ENCODE measurements at places on chromosomes 2 and 18.

DNA sequence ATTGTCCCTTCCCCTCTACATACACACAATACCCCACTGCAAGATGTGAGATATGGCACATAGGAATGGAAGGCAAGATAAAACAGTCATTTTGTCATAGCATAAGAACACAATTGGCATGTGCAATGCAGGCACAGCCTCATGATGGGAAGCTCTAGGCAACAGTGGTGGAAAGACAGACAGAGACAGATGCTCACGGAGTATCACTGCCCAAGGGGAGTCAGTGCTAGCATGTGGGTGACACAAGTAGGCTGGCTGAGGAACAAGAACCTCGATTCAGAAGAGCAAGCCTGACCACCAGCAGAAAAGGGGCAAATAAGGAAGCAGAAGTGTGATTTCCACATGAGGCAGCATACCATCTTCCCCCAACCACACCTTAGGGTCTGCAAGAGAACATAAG, 323.6 kb downstream of the PAX3 start:
- no peak for DNase-seq

DNA sequence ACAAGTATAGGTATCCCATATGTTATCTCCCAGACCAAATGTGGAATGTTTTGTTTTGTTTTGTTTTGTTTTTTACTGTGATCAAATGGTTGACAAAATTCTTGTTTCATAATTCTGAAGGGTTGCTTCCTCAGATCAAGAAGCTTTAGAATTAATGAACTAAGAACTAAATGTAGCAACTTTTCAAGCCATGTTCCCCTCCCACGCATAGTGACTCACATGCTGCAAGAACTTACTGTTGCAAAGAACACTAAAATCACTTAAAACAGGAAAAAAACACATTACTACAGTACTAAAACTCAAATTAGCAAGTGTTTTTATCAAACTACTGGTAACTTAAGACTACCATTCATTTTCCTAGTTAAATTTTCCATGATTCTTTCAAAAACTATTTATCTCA, 30.6 kb downstream of the HNRNPLL start:
- DNase-seq, result no peak

DNA sequence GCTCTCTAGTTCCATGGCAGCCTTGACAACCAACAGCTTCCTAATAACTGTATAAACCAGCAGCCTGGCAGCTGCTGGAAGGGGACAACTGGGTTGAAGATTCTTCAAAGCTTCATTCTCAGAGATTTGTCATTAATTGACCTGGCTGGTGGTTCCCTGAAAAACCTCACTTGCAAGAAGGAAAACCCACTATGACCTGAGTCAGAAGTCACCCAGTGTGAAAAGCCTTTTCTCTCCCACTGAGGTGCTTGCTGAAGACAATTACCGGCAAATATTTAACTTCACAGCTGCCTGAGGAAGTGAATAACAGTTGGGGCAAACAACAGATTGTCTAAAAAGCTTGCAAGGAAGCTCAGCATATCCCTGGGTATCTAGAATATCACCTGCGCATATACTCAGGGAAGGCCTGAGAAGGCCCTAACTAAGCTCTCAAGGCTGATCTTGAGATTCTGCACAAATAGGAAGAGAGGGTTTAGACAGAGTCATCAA, 49.9 kb downstream of the CRACDL start:
- DNase-seq, result no peak

DNA sequence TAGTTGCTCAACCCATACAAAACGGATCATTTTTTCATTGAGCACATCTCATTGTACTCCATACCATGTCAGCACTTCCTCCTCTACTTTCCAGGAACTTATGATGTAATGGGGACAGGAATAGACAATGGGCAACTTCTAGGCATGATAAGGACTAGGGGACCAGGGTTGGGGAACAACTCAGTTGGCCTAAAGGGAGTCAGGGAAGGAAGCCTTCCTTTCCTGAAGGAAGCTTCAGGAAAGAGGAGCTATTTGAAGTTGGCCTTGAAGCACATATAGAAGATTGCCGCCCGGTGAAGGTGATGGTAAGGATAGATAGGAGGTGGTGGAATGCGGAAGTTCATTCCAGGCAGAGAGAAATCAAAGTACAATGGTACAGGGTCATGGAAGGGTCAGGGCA, 283.9 kb downstream of the SLC8A1 start:
- no peak for DNase-seq

DNA sequence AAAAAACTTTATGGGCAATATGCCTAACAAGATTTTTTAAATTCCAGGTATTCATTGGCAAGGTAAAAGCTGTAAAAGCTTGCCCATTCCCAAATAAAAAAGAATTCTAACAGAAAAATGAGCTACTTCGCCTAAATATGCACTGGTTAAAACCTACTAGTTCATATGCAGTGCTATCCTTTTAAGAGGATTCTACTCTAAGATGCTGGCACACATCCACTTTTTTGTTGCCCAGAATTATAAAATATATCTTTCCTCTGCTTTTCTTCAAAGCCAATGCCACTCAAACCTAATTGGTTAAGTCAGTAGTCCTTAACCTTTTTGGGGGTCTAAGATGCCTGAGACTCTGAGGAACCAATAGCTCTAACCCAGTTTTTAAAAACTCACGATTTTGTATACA, 3.2 kb downstream of the XPO1 start:
- no peak for DNase-seq

GRCh38 chr2:152437276-152438108, 102.5 kb downstream of the FMNL2 start:
- DNase-seq, result no peak

GRCh38 chr2:204538182-204539018, 6.9 kb upstream of the PARD3B start:
- DNase-seq, result no peak

- no peak for DNase-seq
These were observed 62.3 kb upstream of the MAP4K3 start for GRCh38 chr2:39499336-39499735.

GRCh38 chr2:227627769-227628168, 10.5 kb downstream of the SCYGR4 start:
- DNase-seq, result no peak

DNA sequence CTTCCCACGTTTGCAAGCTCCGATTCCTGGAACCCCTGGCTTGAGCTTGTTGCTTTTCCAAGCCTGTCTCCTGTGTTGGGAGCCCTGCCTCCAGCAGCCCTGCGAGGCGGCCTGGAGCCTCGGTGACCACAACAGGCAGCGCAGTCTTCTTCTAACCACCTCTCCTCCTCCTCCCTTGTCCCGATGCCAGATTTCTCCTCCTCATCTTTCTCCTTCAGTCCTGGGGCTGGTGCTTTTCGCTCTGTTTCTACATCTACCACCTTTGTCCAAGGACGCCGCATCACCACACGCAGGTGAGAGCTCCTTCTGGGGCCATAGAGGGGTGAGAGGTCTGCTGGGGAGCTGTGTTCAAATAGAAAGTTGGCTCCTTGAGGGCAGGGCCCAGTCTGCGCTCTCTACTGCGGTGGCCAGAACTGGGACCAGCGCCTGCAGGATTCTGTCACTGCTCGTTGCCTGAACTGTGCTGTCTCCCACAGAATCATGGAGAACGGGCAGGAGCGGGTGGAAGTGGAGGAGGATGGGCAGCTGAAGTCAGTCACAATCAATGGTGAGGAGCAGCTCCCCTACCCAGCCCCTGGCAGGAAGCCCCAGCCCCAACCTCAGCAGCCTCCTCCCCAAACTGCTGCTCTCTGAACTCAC, 3.9 kb downstream of the DNAJB2 start:
- DNase-seq, result no peak

DNA sequence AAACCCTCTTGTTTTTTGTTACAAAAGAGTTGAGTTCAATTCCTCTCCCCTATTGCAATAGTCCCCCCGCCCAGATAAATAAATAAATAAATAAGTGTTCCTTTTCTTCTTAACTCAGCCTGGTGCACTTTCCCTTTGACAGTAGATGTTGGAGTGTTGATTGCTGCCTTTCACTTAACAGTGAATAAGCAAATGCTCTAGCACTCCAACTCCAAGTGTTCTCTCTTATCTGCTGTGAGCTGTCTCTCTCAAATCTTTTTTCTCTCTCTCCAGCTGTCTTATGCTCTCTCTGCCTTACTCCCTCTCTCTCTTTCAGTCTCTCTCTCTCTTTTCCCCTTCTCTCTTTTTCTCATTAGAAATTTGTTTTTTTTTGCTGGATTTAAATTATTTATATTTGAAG, 216.7 kb downstream of the TMX3 start:
- DNase-seq, result no peak

GRCh38 chr2:8149985-8150539, 531.8 kb upstream of the ID2 start:
- DNase-seq, result no peak

DNA sequence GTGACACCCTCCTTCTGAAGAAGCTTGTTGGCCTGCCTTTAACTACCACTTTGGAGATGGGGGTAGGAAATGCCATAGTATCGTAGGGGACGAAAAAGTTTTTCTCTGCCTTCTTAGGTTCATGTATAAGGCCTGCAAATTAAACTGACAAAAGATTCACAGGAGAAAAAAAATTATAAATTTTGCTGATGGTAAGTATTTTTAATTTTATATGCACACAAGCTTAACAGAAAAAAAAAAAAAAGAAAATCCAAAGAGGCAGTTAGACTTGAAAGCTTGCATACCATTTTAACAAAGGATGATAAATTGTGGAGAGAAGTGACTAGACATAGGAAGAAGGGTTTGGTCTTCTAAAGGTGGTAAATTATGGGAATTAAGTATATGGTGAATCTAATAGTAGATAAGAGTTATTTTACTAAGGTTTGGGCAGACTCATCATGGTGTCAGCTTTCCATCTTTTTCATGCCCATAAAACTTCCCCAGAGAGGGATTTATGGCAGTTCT, 62.5 kb upstream of the B3GNT2 start:
- no peak for DNase-seq

- no peak for DNase-seq
These were observed 12.0 kb downstream of the SLC30A3 start for GRCh38 chr2:27250652-27251379.

GRCh38 chr2:127665267-127665893, 9.9 kb downstream of the LIMS2 start:
- no peak for DNase-seq

DNA sequence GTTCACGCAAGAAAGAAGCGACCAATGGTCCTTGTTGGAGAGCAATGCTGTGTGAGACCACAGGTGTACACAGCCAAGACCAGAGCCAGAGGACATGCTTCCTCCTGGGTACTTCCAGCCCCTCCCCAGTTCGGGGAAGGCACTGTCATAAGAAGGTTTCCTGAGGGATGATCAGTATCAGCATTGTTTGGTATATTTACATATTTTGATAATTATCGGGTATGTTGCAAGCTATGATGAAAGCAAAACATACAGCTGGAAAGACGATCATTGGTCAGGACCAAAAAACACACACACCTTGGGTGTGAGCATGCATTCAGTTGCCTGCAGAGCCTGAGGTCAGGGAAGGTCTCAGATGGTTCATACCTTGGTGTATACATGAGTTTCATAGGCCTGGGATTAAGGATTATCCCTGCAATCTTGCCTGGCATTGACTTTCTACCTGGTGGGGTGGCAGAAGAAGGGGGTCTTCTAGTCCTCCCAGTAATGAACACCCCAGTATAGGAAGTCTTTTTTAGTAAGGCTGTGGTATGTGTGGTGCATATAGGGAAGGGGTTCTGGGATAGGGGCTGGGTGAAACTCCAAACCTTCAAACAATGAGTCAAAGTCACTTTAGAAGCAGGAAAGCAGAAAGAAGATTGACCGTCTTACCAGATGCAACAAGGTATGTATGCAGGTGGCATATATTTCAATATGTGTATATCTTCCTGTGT, 2.9 kb downstream of the SERPINB2 start:
- no peak for DNase-seq

DNA sequence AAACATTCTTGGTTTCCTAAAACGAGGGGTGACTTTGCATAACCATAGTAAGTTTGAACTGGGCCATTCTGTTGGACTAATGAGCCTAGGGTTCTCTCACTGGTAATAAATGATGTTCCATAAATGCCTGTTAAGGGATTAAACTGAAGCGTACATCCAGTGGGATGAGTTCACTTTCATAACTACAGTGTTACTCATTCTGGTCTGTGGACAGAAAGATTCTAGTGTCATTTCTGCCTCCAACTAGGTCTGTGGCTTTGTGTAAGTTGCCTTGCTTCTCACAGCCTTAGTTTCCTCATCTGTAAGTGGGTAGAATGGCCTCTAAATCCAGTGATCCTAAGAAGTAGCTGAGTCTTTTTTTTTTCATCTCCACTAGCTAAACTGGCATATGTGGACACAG, 1860.6 kb upstream of the PIK3C3 start:
- DNase-seq, result no peak

DNA sequence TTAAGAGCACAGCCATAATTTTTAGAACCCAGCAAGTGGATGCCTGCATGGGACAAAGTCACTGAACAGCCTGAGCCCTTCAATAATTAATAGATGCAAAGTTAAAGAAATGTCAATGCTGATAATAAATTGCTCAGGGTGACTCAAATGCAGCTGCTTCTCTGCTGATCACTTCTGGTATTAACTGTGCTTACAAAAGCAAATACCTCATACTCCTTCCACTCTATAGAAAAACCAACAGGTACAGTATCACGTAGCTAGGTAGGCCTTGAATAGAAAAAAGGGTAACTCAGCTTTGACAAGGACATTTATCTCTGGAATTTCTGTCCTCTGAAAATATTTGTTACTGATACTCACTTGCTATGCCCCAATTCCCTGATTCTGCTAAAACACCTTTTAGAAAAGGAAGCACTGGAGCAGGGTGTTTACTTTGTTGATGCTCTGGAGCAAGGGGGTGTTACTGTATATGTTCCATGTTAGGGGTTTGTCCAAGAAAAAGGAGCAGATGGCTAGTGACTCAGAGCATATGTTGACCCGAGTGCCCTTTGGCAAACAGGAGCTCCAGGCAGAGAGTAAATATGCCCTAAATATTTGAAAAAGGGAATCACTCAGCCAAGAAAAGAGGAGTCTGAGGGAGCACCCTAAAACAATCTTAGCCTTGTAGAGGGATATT, 59.1 kb upstream of the RTN4 start:
- DNase-seq, result no peak

DNA sequence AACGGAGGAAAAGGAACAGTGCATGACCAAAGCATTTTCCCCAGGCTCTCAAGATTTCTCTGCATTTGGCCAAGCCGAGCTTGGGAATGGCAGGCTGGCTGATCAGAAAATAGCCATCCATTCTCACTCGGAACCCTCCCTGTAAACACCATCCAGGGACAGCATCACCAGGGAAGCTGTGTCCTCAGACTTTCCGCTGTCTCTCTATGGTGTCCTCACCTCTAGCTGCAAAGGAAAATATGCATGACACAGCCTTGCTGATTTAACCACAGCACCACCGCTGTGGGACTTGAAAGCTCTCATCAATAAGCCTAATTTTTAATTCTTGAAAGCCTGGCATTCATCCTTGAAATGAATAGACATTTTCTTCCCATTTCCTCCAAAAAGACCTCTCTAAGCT, 311.7 kb downstream of the EIPR1 start:
- no peak for DNase-seq

GRCh38 chr2:20222769-20223406, 2.0 kb downstream of the SDC1 start:
- DNase-seq, result no peak

- DNase-seq, result no peak
These were observed 187.1 kb upstream of the HAAO start for GRCh38 chr2:42979416-42979869.

DNA sequence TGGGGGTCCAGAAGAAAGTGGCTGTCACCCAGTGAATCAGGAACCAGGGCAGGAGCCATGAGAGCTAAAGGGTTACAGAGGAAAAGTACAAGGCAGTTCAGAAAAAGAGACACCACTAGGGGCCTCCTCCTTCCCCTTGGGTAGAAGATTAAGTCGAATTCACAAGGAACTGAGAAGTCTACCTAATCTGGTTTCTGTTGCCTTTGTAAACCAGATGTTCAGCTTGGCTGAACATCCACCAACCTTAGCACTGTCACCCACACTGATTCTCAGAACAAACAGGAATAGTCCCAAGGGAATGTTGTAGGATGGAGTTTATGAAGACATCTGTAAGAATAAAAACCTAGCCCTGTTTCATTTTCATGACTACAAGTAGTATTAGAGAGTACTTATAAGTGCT, 90.4 kb upstream of the NOSTRIN start:
- DNase-seq, result no peak
